ENCODE measurements at places on chromosomes 4 and X. TPM values are rescaled to one million over a fixed set of nuclear protein-coding genes. Genes with fewer than 3 reads are reported as not detected.

Gene GLRB
- 42.8 TPM for total RNA-seq

Gene TRAPPC2
- total RNA-seq, result 10.3 TPM

Gene DMD
- total RNA-seq, result 0.32 TPM

Gene ELF4
- 21.6 TPM for total RNA-seq

Gene RAB41
- not detected for total RNA-seq
